ENCODE measurements at places on chromosomes 6 and 20. TPM values are rescaled to one million over a fixed set of nuclear protein-coding genes. Genes with fewer than 3 reads are reported as not detected.

Gene PGC
- not detected for polyA plus RNA-seq

Gene ZNF311
- polyA plus RNA-seq: 0.57 TPM

Gene TRERF1
- polyA plus RNA-seq: 7.6 TPM

Gene PRL
- polyA plus RNA-seq: not detected

Gene CCN6
- polyA plus RNA-seq: 0.17 TPM

Gene RRAGD
- polyA plus RNA-seq: 40.1 TPM

Gene PPP1R14C
- polyA plus RNA-seq: 190 TPM

Gene LPA
- not detected for polyA plus RNA-seq

Gene KHDC1L
- polyA plus RNA-seq: not detected

Gene TNXB
- 1.7 TPM for polyA plus RNA-seq

Gene TDRD6
- polyA plus RNA-seq: 0.10 TPM

Gene FOXQ1
- polyA plus RNA-seq: not detected

Gene RIPPLY2
- polyA plus RNA-seq: 1.2 TPM

Gene ZMYND8
- polyA plus RNA-seq: 27.5 TPM

Gene WFDC2
- polyA plus RNA-seq: 8.5 TPM

Gene PRELID3B
- 30.0 TPM for polyA plus RNA-seq

Gene C6orf15
- polyA plus RNA-seq: not detected

Gene RUNX2
- 1.6 TPM for polyA plus RNA-seq

Gene CST4
- polyA plus RNA-seq: not detected

Gene SLC26A8
- not detected for polyA plus RNA-seq

Gene UBE2C
- polyA plus RNA-seq: 352 TPM

Gene PPP1R3G
- 6.3 TPM for polyA plus RNA-seq

Gene TREML2
- polyA plus RNA-seq: not detected

Gene EDN3
- not detected for polyA plus RNA-seq

Gene ZKSCAN8
- polyA plus RNA-seq: 11.0 TPM

Gene HTR1E
- 0.46 TPM for polyA plus RNA-seq

Gene NFYA
- 14.5 TPM for polyA plus RNA-seq

Gene CRISP3
- not detected for polyA plus RNA-seq

Gene HRH3
- not detected for polyA plus RNA-seq

Gene EPB41L1
- polyA plus RNA-seq: 48.0 TPM

Gene NKX2-2
- polyA plus RNA-seq: not detected

Gene PDYN
- 1.2 TPM for polyA plus RNA-seq

Gene EMILIN3
- polyA plus RNA-seq: 0.45 TPM

Gene SS18L1
- polyA plus RNA-seq: 3.2 TPM

Gene GJA10
- not detected for polyA plus RNA-seq

Gene RBM24
- polyA plus RNA-seq: 190 TPM

Gene TRIM31
- not detected for polyA plus RNA-seq

Gene SLC16A10
- 8.1 TPM for polyA plus RNA-seq

Gene NEURL2
- polyA plus RNA-seq: 64.5 TPM

Gene KCNK16
- polyA plus RNA-seq: not detected

Gene BIRC7
- polyA plus RNA-seq: not detected

Gene OOEP
- not detected for polyA plus RNA-seq

Gene COL10A1
- 0.50 TPM for polyA plus RNA-seq

Gene ADGRF1
- polyA plus RNA-seq: not detected

Gene CALHM5
- polyA plus RNA-seq: not detected
